Calu3 (cell line): ENCODE measurements at places on chromosomes 11 and 22. TPM values are rescaled to one million over a fixed set of nuclear protein-coding genes. Genes with fewer than 3 reads are reported as not detected.

Gene CHRM1
- total RNA-seq, result not detected in 2 replicates

Gene ZP1
- total RNA-seq, result not detected in 2 replicates

Gene ISX
- total RNA-seq, result not detected in 2 replicates

Gene RBFOX2
- 63.1 and 64.1 TPM in 2 replicates for total RNA-seq

Gene LBHD1
- total RNA-seq, result 16.4 and 21.3 TPM in 2 replicates

Gene TRIM48
- total RNA-seq, result not detected in 2 replicates

Gene KRTAP5-10
- total RNA-seq, result not detected in 2 replicates

Gene DUSP18
- 10.7 and 11.6 TPM in 2 replicates for total RNA-seq

DNA sequence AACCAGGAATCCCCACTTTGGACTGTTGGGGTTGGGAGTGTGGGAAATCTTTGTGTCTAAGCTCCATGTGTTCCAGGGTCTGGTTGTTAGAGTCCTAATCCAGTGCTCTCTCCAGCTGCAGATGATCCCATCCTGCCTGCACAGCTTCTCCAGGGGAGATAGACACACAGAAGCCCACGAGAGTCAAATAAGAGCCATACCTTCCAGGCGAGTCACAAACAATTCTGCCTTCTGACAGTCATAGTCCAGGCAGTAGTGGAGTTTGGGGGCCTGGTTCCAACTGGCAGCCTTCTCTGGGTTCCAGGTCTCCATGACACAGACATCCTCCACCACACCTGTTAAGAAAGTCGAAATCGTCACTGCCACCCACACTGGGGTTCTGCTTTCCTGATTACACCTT lies 32.1 kb downstream of the SYT13 start:
- DNase-seq, result no peak
- H3K4me3 ChIP-seq, result no peak overlapping the region
- peaks cover 11% of the 10 kb centered on the region for H3K4me1 ChIP-seq
- H3K36me3 ChIP-seq, result no peaks in the 10 kb centered on the region

- H3K4me1 ChIP-seq, result peaks cover 17% of the 10 kb centered on the region
- peak; percentile 72 for DNase-seq
- no peak overlapping the region for H3K27ac ChIP-seq
- peaks cover 10% of the 10 kb centered on the region for H3K36me3 ChIP-seq
- H3K4me3 ChIP-seq, result no peak overlapping the region
Observed at GRCh38 chr11:114195981-114196731, 100.0 kb upstream of the NNMT start.

- no peak overlapping the region for H3K27ac ChIP-seq
- peaks cover 13% of the 10 kb centered on the region for H3K36me3 ChIP-seq
- no peak for DNase-seq
- H3K4me3 ChIP-seq, result no peak overlapping the region
- H3K4me1 ChIP-seq, result no peaks in the 10 kb centered on the region
Observed at GRCh38 chr11:65992056-65992455, 9.9 kb downstream of the EIF1AD start.

GRCh38 chr11:134196756-134197155 lies 27.0 kb downstream of the NCAPD3 start:
- DNase-seq, result no peak
- H3K27me3 ChIP-seq, result no peaks in the 10 kb centered on the region
- H3K4me1 ChIP-seq, result no peaks in the 10 kb centered on the region
- no peak overlapping the region for H3K27ac ChIP-seq
- no peak overlapping the region for H3K4me3 ChIP-seq
- H3K36me3 ChIP-seq, result peaks cover 36% of the 10 kb centered on the region

GRCh38 chr22:28014211-28015045 lies 95.4 kb upstream of the PITPNB start:
- H3K27ac ChIP-seq, result no peak overlapping the region
- DNase-seq, result no peak
- no peaks in the 10 kb centered on the region for H3K4me1 ChIP-seq
- no peak overlapping the region for H3K4me3 ChIP-seq
- peaks cover 65% of the 10 kb centered on the region for H3K27me3 ChIP-seq

DNA sequence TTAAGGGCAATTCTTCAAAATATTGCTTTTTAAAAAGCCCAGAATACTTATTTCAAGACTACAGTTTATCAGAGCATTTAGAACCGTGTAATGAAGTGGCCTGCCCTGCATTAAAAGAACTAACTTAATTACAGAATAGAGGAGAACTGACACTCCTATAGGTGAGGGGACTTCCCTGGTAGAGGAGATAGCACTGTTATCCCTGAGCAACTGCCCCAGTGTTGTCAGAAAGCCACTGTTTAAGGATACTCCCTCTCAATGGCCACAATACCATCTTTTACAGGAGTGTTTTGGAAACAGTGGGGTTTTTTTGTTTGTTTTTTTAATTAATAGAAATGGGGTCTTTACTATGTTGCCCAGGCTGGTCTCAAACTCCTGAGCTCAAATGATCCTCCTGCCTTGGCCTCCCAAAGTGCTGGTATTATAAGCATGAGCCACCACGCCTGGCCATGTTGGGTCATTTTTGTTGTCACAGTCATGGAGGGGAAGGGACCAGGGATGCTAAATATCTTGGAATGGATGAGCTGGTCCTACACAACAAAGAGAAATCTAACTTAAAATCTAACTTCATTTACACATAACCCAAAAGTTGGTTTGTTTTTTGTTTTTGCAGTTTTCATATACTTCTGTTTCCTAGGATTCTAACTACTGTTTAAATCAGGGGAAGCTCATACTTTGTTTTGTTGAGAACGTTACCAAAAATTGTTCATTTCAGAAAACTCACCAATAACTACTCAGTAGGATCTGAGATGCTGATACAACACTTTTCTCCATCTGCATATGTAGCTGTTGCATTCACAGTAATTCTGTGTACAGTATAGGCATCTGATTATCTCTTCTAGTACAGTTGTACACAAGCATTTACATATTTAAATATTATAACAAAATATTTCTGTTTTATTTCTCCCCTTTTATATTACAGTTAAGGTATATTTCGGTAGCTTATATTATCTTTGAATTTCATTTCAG lies 8.1 kb downstream of the RPL27A start:
- H3K4me1 ChIP-seq, result peaks cover 20% of the 10 kb centered on the region
- DNase-seq, result no peak
- H3K27me3 ChIP-seq, result no peaks in the 10 kb centered on the region
- peak overlapping the region; percentile 90 for H3K27ac ChIP-seq

GRCh38 chr11:131868629-131869507 lies 498.5 kb downstream of the NTM start:
- no peak overlapping the region for H3K27ac ChIP-seq
- H3K36me3 ChIP-seq, result no peaks in the 10 kb centered on the region

DNA sequence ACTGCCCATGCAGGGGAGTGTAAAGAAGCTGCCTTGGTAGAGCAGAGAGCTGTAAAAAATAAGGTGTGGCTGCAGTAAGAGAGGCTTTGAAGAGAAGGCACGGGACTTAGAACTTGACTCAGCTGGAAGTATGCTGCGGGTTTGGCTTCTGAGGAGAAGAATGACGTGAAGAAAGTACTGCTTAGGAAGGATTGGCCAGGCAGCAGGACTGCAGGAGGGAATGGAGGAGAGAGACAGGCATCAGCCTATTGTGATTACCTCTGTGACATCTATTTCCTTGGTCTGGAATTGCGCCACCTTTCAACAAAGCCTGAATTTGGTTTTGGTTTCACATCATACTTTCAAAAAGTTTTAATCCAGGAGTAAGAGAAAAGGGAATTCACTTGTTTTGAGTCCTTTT lies 22.5 kb downstream of the PRRG4 start:
- H3K27me3 ChIP-seq, result no peaks in the 10 kb centered on the region
- DNase-seq, result no peak
- H3K36me3 ChIP-seq, result peaks cover 17% of the 10 kb centered on the region

DNA sequence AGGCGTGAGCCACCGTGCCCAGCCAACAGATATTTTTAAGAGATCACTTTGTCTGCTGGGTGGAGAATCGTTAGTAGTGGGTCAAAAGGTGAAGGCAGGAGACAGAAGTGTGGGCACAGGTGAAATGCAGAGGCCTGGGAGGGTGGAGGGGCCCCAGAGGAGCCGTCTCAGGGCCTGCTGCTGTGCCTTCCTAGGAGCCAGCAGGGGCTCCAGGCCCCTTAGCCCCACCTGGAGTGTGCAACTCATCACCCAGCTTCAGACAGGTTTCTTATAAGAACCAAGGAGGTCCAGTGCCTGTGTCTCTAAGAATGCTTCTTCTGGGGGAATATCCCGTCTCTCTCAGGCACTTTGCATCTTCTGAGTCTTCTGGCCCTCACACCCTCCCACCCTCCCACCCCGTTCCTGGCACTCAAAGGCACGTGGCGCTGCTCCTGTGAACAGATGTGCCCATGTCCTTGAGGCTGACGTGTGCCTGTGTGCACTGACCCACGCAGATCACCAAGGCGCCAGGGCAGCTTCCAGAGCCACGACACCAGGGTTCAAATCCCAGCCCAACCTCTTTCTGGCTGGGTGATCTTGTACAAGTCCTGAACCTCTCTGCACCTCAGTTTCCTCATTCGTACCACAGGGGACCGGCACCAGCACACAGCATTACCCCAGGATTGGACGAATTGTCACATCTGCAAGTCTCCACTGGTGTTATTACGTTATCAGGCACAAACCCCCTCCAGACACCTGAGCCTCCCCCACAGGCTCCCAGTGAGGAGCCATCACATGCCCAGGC lies 3.4 kb downstream of the ARSA start:
- peaks cover 4% of the 10 kb centered on the region for H3K27me3 ChIP-seq
- H3K36me3 ChIP-seq, result peaks cover 40% of the 10 kb centered on the region
- no peak overlapping the region for H3K4me3 ChIP-seq
- H3K27ac ChIP-seq, result no peak overlapping the region

- no peak overlapping the region for H3K27ac ChIP-seq
- peaks cover 21% of the 10 kb centered on the region for H3K36me3 ChIP-seq
- no peak overlapping the region for H3K4me3 ChIP-seq
- no peaks in the 10 kb centered on the region for H3K27me3 ChIP-seq
Observed at GRCh38 chr11:8961401-8961800, 2.8 kb downstream of the TMEM9B start.

GRCh38 chr11:99368583-99368982 lies 347.8 kb downstream of the CNTN5 start:
- no peaks in the 10 kb centered on the region for H3K27me3 ChIP-seq
- H3K27ac ChIP-seq, result no peak overlapping the region
- H3K4me3 ChIP-seq, result no peak overlapping the region
- no peaks in the 10 kb centered on the region for H3K4me1 ChIP-seq
- H3K36me3 ChIP-seq, result no peaks in the 10 kb centered on the region

- no peaks in the 10 kb centered on the region for H3K4me1 ChIP-seq
- H3K4me3 ChIP-seq, result no peak overlapping the region
- DNase-seq, result no peak
- H3K27ac ChIP-seq, result no peak overlapping the region
- no peaks in the 10 kb centered on the region for H3K27me3 ChIP-seq
Observed at GRCh38 chr22:45534339-45535192, 31.9 kb downstream of the FBLN1 start.

DNA sequence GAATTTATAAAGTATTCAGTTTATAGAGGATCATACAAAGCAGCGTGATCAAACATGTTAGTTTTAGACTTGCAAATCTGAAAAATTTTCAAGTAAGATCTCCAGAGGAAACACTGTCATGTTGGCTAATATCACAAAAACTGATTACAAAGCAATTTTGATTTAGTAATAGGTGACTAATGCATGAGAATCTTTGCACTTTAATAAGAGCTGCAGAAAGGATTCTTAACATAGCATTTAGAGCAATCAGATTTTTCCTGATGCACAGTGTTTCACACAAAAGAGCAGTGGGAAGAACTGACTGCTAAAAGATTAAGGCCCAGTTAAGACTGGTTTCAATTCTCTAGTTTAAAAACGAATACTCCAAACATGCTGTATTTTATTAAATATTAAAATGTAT lies 321.2 kb downstream of the GUCY1A2 start:
- H3K27me3 ChIP-seq, result no peaks in the 10 kb centered on the region
- H3K27ac ChIP-seq, result no peak overlapping the region
- no peak for DNase-seq
- no peak overlapping the region for H3K4me3 ChIP-seq
- no peaks in the 10 kb centered on the region for H3K4me1 ChIP-seq
- no peaks in the 10 kb centered on the region for H3K36me3 ChIP-seq

DNA sequence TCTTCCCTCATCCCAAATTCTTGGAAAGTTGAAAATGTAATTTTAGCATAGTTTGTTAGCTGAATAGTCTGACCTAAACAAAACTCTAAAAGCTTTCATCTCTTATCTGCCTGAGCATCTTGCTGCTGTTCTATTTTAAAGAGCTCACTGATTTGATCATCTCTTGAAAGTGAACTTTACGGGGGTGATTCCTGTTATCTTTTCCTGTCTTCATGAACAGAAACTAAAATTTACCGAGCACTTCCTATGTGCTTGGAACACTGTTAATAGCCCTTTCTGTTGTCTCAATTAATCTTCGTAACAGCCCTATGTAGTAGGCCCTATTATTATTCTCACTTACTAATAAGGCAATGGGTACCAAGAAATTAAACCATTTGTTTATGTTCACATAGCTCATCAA lies 12.3 kb downstream of the AMOTL1 start:
- no peaks in the 10 kb centered on the region for H3K27me3 ChIP-seq
- H3K27ac ChIP-seq, result no peak overlapping the region
- no peaks in the 10 kb centered on the region for H3K36me3 ChIP-seq
- H3K4me1 ChIP-seq, result peaks cover 31% of the 10 kb centered on the region

DNA sequence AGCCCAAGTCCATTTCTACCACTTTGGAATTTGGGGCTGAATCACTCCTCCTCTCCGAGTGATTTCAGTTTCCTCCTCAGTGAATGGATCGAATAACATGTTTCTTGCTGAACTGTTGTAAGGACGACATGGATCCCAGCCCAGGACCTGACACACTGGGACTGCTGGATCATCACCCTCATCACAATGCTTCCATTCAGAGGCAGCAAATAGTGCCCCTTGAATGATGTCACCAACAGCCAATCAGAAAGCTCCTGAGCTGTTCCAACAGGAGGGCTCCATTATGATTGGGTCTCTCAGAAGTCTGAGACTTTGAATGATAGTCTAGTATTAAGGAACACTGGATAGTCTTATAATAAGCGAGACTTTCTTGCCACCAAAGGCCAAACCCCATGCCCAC lies 158.9 kb downstream of the MYO18B start:
- no peak for DNase-seq
- H3K27ac ChIP-seq, result no peak overlapping the region
- no peaks in the 10 kb centered on the region for H3K4me1 ChIP-seq
- H3K36me3 ChIP-seq, result no peaks in the 10 kb centered on the region

DNA sequence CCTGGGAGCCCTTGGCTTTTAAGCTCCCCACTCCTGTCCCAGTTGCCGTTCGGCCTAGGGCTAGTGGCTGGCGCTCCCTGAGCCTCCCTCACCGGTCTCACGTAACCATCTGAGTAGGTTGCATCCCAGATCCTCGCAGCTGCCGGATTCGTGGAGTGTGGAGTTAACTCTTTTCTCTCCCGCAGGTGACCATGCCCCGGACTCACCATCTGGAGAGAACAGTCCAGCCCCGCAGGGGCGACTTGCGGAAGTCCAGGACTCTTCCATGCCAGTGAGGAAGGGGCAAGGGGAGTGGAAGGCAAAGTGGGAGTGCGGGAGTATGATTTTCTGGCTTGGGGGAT lies 902 bp downstream of the MUS81 start:
- H3K4me1 ChIP-seq, result peaks cover 25% of the 10 kb centered on the region
- no peak for DNase-seq
- H3K27me3 ChIP-seq, result no peaks in the 10 kb centered on the region
- H3K4me3 ChIP-seq, result peak overlapping the region; percentile 84
- H3K27ac ChIP-seq, result peak overlapping the region; percentile 95

- DNase-seq, result no peak
- H3K36me3 ChIP-seq, result peaks cover 32% of the 10 kb centered on the region
- peak overlapping the region; percentile 81 for H3K27ac ChIP-seq
- peak overlapping the region; percentile 98 for H3K4me3 ChIP-seq
- peaks cover 12% of the 10 kb centered on the region for H3K4me1 ChIP-seq
Observed at GRCh38 chr11:34916843-34917770, 689 bp downstream of the PDHX start.

GRCh38 chr11:74086242-74086884 lies 77.5 kb upstream of the UCP3 start:
- H3K27me3 ChIP-seq, result no peaks in the 10 kb centered on the region
- no peak for DNase-seq

GRCh38 chr11:57652662-57653061 lies 3.0 kb upstream of the YPEL4 start:
- no peak overlapping the region for H3K4me3 ChIP-seq
- H3K4me1 ChIP-seq, result peaks cover 23% of the 10 kb centered on the region
- DNase-seq, result no peak
- H3K27ac ChIP-seq, result no peak overlapping the region
